ENCODE measurements at places on chromosomes 5 and 9.

- no peak for DNase-seq
Measured at GRCh38 chr5:52684051-52684450, 103.7 kb upstream of the ITGA1 start.

- DNase-seq, result no peak
Measured at GRCh38 chr5:97623441-97623840, 440.4 kb upstream of the RIOK2 start.

DNA sequence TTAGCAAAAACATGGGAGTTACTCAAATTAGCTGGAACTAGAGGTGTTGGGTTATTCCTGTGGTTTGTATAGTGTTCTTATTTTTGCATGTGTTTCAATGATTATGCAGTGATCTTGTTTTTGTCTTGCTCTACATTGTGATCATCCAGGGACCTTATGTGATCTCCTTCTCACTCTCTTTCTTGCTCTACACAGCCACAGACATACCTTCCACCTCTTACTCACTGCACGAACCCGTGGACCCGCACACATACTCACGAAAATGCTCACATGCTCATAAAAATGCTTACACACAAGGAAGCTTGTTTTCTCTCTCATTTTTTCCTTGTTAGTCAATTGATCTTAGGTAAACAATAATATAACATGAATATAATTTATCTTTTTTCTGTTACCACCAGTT lies 187.1 kb downstream of the KDM4C start:
- DNase-seq, result no peak

DNA sequence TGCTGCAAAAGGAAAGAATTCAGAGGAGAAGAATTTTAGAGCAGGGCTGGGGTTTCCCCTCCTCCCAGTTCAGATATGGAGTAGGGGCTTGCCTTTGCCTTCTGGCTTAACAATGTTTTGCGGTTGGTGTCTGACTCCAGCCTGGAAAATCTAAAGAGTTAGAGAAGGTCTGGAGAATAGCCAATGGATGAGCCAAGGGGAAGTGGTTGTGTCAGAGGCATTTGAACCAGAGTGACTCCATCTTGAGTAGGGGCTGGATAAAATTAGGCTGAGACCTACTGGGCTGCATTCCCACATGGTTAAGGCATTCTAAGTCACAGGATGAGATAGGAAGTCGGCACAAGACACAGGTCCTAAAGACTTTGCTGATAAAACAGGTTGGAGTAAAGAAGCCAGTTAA lies 133.7 kb downstream of the DIRAS2 start:
- DNase-seq, result no peak

DNA sequence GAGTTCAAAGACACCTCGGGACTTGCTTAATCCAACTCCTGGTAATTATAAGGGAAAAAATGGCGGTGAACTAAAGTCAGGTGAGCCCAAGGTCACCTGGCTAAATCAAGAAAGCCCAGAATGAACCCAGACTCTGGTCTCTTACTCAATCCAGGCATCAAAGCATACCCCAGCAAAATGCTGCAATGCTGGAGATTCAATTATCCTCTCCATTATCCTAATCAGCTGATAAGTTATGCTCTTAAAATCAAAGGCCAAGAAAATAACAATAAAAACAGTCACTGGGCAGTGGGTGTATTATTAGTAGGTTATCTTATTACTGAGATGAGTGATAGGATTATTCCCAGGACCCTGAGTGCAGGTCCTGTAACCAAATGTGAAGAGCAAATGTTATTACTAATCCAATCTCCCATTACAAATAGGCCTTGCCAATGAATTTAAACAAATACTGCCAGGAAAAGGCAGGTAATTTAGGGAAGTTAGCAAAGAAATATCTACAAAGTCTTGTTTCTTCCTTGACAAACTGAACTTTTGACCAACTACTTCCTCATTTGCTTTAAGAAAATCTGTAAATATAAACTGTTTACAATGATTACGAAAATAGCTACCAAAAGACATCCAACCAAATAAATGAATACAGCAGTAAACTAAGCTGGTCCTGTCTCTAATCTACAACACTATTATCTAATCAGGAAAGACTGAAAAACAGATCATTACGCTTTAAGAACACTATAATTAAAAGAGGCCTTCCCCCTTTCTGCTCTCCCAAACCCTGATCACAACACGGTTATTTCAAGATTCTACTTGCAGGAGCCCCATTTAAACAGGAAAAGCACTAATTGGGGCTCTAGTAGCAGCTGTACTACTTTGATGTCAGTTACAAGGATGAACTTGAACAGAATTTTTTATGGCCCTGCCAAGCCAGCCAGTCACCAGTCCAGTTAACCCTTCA lies 103.2 kb downstream of the MED27 start:
- no peak for DNase-seq

GRCh38 chr5:334903-335739 lies 13.6 kb downstream of the AHRR start:
- no peak for DNase-seq

DNA sequence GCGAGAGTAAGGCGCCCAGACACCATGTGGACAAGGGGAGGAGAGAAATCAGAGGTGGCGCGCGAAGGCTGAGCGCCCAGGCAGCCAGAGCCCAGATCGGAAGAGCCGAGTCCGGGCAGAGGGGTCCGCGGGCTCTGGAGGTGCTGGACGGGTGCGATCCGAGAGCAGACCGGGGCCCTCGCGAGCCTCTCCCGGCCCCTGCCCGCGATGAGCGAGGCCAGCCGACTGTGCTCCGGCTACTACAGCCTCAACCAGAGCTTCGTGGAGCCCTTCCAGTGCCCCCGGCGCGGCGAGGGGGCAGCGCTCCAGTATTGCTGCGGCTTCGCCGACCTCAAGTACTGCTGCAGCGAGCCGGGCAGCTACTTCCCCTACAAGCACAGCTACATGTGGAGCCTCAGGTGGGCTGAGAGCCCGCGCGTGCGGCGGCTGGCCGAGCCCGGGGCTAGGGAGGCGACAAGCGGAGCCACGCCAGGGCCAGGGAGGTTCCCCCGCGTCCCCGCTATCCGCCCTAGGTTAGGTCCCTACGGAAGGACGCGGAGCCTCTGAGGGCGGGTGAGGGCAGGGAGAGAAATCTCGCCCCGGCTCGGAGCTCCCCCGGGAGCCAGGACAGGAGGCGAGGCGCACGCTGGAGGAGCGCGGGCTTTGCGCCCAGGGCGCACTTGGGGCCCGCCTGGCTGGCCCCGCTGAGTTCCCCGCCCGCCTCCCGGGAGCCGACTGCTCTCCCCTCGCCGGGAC lies at the start of gene SHISAL2B:
SHISAL2B (plus strand) TSS at position 87 of the 735 bp plus-strand sequence; CDS start at position 208, 121 bp downstream.
- DNase-seq, result no peak

DNA sequence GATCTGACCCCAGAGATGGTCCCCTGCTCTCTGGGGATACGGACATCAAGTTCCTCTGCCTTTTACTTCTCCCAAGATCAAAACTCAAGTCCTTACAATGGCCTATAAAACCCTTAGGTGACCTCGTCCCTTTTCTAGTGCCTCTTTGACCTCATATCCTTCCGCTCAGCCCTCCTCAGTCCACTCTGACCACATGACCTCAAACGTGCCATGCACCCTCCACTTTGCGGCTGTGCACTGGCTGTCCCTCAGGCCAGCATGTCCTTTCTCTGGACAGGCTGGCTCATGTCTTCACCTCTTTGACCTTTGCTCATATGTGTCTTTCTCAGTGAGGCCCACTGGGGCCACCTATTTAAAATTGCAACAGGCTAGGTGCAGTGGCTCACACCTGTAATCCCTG lies 14.7 kb downstream of the TRMO start:
- no peak for DNase-seq

DNA sequence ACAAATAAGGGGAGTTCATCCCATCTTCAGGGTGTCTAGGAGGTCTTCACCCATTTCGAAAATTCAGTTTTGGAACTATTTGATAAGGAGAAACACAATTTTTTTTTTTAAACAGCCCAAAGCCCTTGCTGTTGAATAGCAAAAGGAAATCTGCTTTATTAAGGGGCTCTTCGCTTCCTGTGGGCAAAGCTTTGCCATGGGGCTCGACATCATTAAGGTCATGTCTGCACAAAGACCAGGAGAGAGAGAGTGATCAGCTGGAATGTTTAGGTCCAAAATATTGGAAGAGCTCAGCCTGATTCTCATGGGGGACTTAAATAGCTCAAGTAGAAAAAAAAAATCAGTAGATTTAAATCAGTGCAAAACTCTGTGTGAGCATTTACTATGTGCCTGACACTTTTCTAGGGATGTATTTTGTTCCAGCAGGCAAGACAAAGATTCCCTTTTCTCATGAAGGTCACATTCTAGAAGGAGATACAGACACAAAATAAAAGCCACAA lies 564.6 kb upstream of the KLF4 start:
- no peak for DNase-seq

DNA sequence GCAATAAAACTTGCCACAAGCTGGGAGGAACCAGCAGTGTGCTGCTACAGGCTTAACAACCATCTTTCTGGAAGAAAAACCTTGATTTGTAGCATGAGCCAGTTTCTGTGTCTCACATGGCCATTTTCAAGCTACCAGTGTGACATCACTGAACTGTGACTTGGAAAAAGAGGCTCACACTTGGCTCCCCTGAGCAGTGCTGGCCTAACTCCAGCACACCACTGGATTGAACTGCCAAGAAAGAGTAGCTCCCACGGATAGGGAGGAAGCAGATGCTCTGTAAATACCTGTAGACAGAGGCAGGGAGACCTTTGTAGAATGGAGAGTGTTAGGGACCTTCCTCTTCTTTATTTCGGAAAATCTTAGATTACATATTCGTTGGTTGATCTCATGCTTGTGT lies 197.9 kb downstream of the SH3GL2 start:
- DNase-seq, result no peak
